ENCODE measurements at places on chromosomes 7 and 10. TPM values are rescaled to one million over a fixed set of nuclear protein-coding genes. Genes with fewer than 3 reads are reported as not detected.

Gene SLC18A3
- under 0.01 TPM for total RNA-seq

Gene CLRN3
- not detected for total RNA-seq

Gene HYAL4
- 0.64 TPM for total RNA-seq

Gene MRC1
- total RNA-seq: under 0.01 TPM

Gene SPAG6
- not detected for total RNA-seq

Gene CCM2
- total RNA-seq: 45.4 TPM

Gene CCDC172
- not detected for total RNA-seq

Gene TRIM56
- total RNA-seq: 16.0 TPM

Gene PSD
- total RNA-seq: 1.6 TPM

Gene TAC1
- not detected for total RNA-seq

Gene SLC26A4
- total RNA-seq: under 0.01 TPM

Gene OR2A42
- total RNA-seq: under 0.01 TPM

Gene ELMO1
- under 0.01 TPM for total RNA-seq

Gene ASAH2
- 1.6 TPM for total RNA-seq

Gene FZD1
- total RNA-seq: 5.2 TPM

Gene CYP2C9
- total RNA-seq: under 0.01 TPM

Gene ASZ1
- total RNA-seq: under 0.01 TPM

Gene IL2RA
- total RNA-seq: under 0.01 TPM

Gene DNTT
- not detected for total RNA-seq

Gene CCL24
- total RNA-seq: not detected

Gene CPA4
- total RNA-seq: 90.2 TPM

Gene LLCFC1
- not detected for total RNA-seq

Gene TBC1D12
- 15.1 TPM for total RNA-seq

Measured in fibroblast of villous mesenchyme (primary cell).